ENCODE measurements at places on chromosomes 2 and 18. TPM values are rescaled to one million over a fixed set of nuclear protein-coding genes. Genes with fewer than 3 reads are reported as not detected.

DNA sequence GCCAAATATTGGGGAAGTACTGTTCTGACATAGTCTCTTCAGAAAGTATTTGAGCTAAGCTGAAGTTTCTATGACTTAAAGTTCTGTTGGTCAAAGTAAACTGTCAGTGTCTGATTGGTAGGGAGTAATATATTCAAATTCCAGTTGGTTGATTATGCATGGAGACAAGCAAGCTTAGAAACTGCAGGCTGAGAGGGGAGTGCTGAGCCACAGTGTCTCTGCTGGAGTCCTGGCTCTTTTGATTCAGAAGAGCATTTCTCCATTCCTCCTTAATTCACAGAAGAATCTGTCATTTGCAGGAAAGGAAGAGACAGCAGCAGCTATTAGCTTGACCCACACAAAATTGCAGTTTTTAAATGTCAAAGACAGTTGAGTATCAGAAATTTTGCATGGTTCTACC lies 201.4 kb upstream of the TMEM200C start:
- no peak for DNase-seq

- no peak for DNase-seq
Observed at GRCh38 chr2:3598912-3599854, 4.3 kb downstream of the COLEC11 start.

DNA sequence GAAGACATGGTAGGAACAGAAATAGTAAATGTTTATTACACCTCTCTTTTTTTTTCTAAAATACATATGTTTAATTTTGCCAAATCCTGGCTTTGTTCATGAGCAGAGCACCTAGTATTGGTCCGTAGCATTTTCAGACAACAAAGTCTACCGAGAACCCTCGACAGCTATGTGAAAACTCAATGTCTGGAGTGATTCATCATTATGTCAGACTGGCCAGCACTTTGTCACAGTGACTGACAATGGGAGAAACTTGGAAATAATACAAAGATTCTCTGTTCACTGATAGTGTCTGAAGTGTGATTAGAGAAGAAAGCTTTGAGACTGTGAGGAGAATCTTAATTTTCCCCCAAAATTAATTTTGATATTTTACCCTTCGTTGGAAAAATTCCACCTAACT lies 143.0 kb downstream of the HNMT start:
- no peak for DNase-seq

GRCh38 chr18:25243754-25244153 lies 108.2 kb downstream of the ZNF521 start:
- DNase-seq = no peak

GRCh38 chr2:38284971-38285370 lies 92.1 kb downstream of the ATL2 start:
- no peak for DNase-seq

- DNase-seq = no peak
Observed at GRCh38 chr18:74381621-74382295, 66.1 kb downstream of the C18orf63 start.

GRCh38 chr2:70367722-70368323 lies 66.0 kb upstream of the FAM136A start:
- DNase-seq = peak; percentile 80

GRCh38 chr2:114213808-114214207 lies 228.6 kb upstream of the DPP10 start:
- no peak for DNase-seq

DNA sequence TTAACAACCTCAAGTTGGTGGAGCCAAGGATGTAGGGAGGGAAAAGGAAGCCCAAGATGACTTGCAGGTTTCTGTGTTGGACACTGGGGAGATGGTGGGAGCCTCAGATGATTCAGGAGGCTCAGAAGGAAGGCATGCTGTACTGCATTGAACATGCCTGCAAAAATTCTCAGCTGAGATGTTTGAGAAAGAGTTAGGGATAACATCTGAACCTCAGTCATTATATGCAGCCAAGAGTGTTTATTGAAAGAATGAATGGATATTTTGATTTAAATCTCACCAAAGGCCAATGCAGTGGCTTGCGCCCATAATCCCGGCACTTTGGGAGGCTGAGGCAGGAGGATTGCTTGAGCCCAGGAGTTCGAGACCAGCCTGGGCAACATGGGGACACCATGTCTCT lies 243.0 kb downstream of the MYCN start:
- DNase-seq = no peak

GRCh38 chr2:167890739-167891138 lies 356.7 kb downstream of the STK39 start:
- DNase-seq = no peak

- DNase-seq = peak; percentile 64
Observed at GRCh38 chr18:51195451-51196117, 1.9 kb downstream of the MEX3C start.

DNA sequence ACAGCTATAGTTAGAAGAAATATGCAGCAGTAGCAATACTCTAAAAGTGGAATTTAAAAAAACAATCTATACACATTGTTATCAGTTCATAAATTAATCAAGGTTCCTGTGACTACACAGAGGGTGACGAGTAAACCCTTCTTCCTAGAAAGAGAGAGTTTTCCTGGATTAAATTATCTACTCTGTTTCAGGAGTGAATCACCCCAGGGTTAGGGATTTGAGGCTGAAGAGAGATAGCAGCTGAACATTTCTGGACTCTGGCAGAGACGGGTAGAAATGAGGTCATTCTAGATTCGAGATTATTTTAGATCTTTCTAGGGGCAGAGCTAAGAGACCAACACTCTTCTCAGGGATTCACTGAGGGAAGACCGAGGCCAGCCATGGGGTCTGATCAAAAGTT lies 38.8 kb upstream of the PMAIP1 start:
- peak; percentile 52 for DNase-seq

GRCh38 chr2:45007961-45008295 lies 1.3 kb downstream of the SIX2 start:
- no peak for DNase-seq

- no peak for DNase-seq
Observed at GRCh38 chr2:3142210-3142609, 235.4 kb downstream of the EIPR1 start.

- DNase-seq = peak; percentile 82
Observed at GRCh38 chr18:11246495-11247300, 97.3 kb upstream of the PIEZO2 start.

DNA sequence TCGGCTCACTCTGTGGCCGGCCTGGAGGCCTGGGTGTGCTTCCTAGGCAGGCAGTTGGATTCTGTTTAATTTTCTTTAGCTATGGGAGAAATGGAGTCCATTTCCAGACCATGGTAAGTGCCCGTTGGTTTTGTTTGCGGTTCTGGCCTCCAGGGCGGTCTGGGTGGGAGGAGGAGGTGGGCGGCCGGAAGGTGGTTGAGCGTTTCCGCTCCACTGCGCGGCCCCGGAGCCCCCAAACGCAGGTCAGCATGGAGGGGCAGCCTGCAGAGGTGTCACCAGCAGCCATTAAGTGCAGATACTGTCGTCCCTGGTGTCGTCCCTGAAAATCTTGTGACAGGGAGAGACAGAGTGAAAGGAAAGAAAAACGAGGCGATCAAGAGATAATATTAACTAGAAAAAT lies 303.9 kb downstream of the GBX2 start:
- DNase-seq = no peak

GRCh38 chr2:179344970-179345369 lies 80.3 kb upstream of the SESTD1 start:
- peak; percentile 36 for DNase-seq

- DNase-seq = no peak
Observed at GRCh38 chr2:104664672-104665071, 189.2 kb upstream of the POU3F3 start.

- no peak for DNase-seq
Observed at GRCh38 chr2:165762723-165763122, 31.3 kb downstream of the GALNT3 start.

- peak; percentile 55 for DNase-seq
Observed at GRCh38 chr18:3345452-3345851, 83.5 kb downstream of the MYL12B start.

DNA sequence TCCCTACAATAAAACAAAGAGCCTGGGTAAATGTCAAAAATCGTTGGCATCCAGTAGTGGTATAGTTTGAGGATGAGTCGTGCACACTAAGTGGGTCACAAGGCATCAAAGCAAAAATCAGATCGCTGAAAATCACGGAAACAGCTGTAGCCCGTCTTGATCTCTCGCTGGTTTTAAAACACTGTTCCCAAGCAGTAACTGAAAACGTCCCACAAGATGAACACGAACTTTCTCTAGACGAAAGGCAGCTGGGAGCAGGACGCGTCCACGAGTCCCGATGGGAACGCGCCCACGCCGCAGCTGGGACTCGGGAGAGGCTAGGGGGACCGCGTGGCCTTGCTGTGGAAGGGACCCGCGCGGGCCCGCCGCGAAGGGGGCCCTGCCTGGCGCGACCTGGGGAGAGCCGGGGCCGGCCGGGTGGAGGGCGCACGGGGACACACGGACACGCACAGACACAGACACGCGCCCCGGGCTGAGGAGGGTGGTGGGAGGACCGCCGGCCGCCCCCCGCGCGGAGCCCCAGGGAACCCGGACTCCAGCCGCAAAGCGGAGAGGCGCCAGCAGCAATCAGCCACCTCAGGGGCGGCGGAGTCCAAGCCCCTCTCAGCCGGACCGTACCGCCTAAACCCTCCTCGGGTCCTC lies 651 bp downstream of the STK17B start:
- peak; percentile 74 for DNase-seq

GRCh38 chr18:68083131-68083530 lies 566.6 kb upstream of the DSEL start:
- DNase-seq = peak; percentile 53

- no peak for DNase-seq
Observed at GRCh38 chr18:66819235-66819634, 215.3 kb upstream of the CDH19 start.

DNA sequence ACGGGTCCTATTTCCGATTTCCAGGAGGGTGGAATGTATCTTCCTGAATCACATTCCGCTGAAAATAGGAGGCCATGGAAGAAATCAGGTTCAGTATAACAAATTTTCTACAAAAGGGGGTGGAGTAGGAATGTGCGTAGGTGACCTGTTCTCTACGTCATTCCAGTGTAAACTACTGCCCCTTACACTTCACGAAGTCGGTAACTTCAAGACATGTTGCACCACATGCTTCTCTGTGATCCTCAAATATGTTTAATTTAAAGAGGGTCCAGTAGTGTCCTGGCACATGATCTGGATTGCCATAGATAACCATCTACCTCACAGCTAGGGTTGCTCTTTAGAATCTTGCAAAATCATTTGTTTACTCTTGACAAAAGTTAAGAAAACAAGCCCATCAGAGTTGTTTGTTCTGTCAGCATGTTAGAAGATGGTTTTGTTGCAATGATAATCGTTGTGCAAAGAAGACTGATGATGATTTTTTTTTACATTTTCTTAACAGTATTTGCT lies 7.5 kb upstream of the CPS1 start:
- no peak for DNase-seq

GRCh38 chr2:186584053-186584452 lies 5.8 kb upstream of the ITGAV start:
- no peak for DNase-seq

GRCh38 chr18:34754300-34754699 lies 44.2 kb downstream of the DTNA start:
- no peak for DNase-seq

DNA sequence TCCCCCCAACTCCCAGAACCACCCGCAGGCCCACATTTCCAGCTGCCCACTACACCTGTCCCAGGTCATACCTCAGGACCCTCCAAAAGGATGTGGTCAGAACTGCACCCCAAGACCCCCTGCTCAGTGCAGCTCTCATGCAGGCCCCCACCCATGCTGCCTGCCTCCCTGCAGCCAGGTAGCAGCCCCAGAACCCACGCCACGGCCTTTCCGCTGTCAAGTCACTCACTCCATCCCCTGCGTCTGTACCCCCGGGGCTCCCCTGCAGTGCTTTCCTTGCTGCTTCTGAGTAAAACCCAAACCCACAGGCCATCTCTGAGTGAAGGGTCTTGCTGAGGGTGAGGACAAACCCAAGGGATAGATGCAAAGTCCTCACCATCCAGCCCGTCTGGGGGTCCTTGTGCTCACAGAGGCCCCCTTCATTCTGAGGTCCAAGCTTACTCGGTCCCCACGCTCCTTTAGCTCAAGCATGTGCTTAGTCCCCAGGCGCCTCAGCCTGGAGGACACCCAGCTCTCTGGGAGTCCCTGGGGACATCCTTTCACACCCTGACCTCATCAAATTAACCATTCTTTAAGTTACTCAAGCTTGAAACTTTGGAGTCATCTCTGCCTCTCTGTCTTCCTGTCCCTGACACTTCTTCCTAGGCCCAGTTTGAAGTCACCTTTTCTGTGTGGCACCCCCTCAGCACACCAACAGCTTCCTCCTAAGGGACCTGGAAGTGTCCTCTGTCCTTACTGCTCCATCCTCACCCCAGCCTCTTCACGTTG lies 130.1 kb downstream of the SMAD7 start:
- DNase-seq = no peak

CNDP1 gene
- not detected for polyA plus RNA-seq

ABCB11 gene
- polyA plus RNA-seq = not detected

CLEC4F gene
- polyA plus RNA-seq = not detected

ANKRD30BL gene
- polyA plus RNA-seq = not detected

AGXT gene
- polyA plus RNA-seq = not detected

SNX17 gene
- polyA plus RNA-seq = 183 TPM

ICOS gene
- not detected for polyA plus RNA-seq

TOGARAM2 gene
- not detected for polyA plus RNA-seq

PLB1 gene
- 0.25 TPM for polyA plus RNA-seq

UBE2F gene
- polyA plus RNA-seq = 129 TPM

ALPP gene
- not detected for polyA plus RNA-seq

DCDC2C gene
- not detected for polyA plus RNA-seq

PPP1R1C gene
- polyA plus RNA-seq = not detected

TUBA4B gene
- polyA plus RNA-seq = not detected

TMEFF2 gene
- not detected for polyA plus RNA-seq

CDK15 gene
- polyA plus RNA-seq = 1.7 TPM

FBXO15 gene
- polyA plus RNA-seq = 0.54 TPM

PIGN gene
- 16.0 TPM for polyA plus RNA-seq

IL1R2 gene
- 1.2 TPM for polyA plus RNA-seq
